ENCODE measurements at places on chromosomes 2 and 18.

GRCh38 chr2:189492451-189492850 is 51.2 kb downstream of the WDR75 start:
- DNase-seq = no peak

DNA sequence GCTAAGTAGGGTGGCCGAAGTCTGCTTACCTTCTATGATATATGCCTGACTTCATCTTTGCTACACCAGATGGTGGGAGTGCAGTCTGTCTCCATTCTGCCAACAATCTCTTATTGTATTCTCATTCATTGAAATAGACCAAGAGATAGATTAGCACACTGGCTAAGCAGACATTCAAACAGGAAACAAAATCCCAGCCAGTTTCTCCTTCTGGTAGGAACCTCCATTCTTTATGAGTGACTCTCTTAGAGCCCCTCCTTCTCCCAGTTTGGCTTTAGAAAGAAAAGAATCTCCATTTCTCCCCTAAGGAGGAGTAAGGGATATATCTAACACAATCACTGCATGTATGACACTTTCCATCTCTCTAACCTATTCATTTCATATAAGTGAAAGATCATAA is 118.9 kb upstream of the COL5A2 start:
- no peak for DNase-seq

GRCh38 chr18:23618862-23619387 is 32.6 kb upstream of the NPC1 start:
- no peak for DNase-seq

DNA sequence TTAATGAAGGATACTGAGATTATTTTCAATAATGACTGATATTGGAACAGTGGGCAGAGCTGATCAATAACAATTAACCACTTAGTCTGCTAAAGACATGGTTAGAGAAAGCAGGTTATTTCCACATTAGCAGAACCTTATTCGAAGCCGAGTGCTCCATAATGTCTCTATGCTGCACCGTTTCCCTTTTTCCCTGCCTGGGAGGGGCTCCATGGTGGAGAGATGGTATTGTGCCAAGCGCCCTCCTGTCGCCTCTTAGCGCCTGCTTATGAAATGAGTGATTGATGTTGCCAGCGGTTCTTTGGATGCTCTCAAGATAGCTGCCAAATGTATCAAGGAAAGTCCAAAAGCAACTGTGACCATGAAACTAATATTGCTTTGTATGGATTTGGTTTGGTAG is 34.6 kb upstream of the INSIG2 start:
- DNase-seq = no peak

DNA sequence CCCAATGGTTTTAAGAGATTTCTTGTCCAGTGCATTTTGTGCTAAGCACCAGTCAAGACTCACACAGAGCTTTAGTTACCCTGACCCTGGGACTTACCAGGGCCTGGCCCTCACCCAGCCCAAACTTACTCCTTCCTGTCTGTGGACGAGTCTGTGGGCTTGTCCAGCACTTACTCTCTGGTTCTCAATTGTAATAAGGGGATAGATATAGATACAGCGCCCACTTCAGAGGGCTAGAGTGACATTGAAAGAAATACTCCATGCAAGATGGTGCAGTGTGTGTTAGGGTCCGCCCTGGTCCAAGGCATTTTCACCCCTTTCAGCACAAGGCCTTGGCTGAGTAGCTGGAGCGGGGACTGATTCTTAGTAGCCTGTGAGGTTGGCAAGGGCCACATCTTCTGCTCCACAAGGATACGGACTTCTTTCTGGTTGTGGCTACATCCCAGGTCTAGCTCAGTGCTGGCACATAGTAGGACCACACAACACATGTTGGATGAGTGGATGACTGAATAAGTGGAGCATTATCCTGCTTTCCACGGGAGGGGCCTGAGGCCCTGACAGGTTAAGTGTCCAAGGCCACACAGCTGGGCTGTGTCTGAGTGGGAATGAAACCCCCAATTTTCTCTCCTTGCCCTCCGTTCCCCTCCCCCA is 3.8 kb upstream of the ARID5A start:
- DNase-seq = no peak

DNA sequence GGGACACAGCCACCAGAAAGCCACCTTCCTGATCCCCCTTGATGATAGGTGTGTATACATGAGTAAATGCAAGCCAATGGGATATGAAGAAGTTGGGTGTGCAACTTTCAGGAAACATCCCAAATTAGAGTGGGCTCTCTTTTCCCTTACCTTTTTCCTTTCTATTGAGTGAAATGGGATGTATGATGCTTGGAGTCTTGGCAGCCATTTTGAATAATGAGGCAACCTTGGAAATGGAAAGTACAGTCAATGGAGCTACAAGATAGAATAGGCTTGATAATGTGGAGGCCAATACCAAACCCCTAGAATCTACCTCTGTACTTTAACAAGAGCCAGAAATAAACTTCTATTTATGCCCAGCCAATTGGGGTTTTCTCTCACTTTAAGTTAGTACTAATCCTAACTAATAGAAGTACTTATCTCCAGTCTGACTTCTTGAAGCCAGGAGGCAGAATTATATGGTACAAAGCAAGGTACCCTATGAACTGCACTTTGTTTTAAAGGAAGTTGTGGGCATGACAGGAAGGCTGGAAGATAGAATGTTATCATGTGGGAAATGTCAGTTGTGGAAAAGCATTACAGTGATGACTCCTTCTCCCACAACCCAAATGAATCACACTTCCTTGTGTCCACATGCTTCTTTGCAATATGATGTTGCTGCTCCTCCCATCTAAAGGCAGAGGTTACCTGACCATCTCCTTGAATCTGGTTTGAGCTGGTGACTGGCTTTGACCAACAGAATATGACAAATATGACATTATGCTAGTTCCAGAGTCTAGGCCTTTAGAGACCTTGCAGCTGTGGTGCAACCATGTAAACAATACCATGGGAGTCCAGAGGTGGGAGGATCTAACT is 12.9 kb upstream of the NABP1 start:
- DNase-seq = no peak

GRCh38 chr18:51617167-51617566 is 419.7 kb upstream of the MEX3C start:
- no peak for DNase-seq

DNA sequence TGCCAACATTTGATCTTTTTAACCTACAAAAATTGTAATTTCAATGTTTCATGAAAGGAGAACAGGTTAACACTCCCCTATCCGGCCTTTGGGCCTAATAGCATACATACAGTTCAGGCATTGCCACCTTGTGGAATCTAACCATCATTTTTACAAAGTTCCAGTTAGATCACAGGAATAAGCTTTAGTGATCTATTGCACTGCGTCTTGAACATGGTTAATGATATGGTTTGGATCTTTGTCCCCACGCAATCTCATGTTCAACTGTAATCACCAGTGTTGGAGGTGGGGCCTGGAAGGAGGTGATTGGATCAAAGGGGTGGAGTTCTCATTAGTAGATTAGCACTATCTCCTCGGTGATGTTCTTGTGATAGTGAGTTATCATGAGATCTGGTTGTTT is 58.2 kb upstream of the NEUROD1 start:
- DNase-seq = no peak

DNA sequence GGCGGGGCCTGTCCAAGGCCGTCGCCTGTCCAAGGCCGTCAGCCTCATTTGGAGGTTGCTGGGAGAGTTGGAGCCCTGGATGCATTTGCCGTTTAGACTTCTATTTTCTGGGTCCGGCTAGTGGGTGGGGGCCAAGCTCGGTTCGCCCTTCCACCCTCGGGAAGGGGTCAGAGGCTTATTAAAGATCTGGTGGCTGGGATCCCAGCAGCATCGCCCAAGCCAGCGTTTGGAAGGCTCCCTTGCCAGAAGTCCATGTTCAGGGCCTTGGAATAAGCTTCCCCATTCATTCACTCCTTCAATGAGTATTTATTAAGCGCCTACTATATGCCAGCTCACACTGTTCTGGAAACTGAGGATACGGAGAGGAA is 516 bp upstream of the DOCK10 start:
- no peak for DNase-seq

DNA sequence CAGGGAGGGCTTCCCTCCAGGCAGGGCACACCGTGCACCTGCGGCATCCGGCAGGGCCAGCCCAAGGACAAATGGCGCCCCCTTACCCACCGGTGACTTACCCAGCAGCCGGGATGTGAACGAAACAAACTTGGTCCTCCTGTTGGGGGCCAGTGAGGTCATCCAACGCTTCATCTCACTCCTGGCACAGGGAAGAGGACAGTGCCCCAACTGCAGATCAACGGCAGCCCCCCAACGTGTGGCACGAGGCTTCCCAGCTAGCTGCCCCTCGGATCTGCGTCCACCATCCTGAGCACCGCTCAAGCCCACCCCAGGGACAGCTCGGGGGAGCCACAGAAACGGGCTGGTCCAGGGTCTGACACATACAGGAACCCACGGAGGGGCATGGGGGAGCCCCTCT is 12.0 kb downstream of the SNORC start:
- DNase-seq = no peak

GRCh38 chr18:46421973-46422551 is 235.0 kb downstream of the LOXHD1 start:
- no peak for DNase-seq

- DNase-seq = no peak
These were observed 226.0 kb upstream of the ITGA4 start for GRCh38 chr2:181231151-181231550.
